COR-L47 (cell line): ENCODE measurements at places on chromosomes 1 and 21.

GRCh38 chr1:157496121-157496526, 56.2 kb downstream of the FCRL5 start:
- peak; percentile 6 for DNase-seq

DNA sequence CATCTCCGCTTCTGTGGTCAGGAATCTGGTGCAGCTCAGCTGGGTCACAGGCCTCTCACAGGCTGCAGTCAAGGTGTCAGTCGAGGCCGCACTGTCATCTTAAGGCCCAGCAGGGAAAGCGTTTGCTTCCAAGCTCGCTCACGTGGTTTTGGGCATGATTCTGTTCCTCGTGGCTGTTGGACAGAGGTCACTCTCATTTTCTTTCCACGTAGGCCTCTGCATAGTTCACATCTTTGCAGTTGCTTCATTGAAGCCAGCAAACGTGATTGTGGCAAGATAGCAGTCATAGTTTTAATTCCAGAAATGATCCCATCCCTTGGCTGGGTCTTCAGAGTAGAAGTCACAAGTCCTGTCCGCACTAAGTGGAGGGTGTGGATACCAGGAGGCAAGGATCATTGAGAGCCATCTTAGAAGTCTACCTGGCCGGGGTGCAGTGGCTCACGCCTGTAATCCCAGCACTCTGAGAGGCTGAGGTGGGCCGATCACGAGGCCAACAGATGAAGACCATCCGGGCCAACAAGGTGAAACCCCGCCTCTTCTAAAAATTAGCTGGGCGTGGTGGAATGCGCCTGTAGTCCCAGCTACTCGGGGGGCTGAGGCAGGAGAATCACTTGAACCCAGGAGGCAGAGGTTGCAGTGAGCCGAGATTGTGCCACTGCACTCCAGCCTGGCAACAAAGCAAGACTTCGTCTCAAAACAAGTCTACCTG, 24.5 kb downstream of the NECAP2 start:
- no peak for DNase-seq

DNA sequence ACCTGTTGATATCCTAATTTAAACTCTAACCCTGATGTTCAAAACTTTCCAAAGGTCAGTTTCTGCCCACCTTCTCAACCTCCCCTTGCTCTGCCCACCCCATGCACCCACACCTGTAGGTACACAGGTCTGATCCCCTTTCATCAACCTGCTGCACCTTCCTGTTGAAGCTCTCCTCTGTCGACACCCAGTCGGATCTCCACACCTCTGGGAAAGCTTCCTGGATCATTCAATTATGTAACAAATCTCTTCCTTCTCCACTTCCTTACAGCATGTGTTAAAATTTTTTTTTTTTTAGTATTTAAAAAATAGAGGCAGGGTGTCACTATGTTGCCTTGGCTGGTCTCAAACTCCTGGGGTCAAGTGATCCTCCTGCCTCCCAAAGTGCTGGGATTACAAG, 44.7 kb upstream of the IGSF5 start:
- no peak for DNase-seq

GRCh38 chr1:159428536-159428935, 3.5 kb upstream of the OR10J4 start:
- no peak for DNase-seq

DNA sequence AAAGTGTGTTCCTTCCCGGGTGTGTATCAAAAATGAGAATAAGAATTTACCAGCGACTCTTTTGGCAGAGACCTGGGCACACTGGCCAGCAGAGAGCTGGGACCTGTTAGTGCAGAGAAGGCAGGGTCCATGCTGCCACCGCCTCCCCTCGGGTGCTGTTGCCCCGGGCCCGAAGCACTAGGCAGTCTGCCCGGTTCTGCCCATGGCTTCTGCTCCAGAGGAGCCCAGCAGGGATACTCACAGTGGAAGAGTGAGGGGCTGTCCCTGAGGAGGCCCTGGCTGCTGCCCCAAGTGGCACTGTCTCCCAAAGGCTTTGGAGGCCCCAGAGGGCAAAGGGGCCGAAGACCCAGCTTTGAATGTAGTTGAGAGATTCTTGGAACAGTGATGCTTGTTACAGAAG, 80.5 kb downstream of the MIS18A start:
- no peak for DNase-seq

- DNase-seq, result no peak
These were observed 5.0 kb upstream of the KIF21B start for GRCh38 chr1:201028461-201028889.

DNA sequence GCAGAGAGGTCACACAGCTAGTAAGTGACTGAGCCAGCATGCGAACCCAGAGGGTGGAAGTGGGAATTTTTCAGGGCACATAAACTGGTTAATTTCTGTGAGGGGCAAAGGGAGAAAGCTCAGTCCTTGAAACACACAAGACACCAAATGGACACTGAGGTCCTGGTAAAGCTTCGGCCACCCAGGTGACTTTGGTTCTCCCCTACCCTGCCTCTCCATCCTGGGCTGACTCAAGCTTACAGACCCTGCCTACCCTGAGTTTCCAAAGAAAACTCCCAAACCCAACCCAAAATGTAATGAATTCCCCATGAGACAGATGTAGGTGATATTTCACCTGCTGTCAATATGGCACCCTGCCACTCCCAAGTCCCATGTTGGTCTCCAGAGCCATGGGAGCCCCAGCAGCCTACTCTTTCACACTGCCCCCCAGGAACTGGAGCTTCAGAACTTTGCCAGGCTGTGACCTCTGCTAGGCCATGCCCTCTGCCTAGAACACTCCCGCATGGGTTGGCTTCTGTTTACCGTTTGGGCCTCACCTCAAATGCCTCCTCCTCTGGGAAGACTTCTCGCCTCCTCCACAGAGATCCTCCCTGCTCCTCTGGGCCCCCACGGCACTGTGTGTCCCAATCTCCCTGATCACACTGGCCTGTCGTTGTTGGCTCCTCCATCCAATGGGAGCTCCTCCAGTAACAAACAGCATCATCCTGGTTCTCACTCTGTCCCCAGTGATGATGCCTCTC, 3.7 kb upstream of the LRP8 start:
- no peak for DNase-seq

GRCh38 chr1:86231076-86231475, 74.5 kb upstream of the COL24A1 start:
- no peak for DNase-seq

DNA sequence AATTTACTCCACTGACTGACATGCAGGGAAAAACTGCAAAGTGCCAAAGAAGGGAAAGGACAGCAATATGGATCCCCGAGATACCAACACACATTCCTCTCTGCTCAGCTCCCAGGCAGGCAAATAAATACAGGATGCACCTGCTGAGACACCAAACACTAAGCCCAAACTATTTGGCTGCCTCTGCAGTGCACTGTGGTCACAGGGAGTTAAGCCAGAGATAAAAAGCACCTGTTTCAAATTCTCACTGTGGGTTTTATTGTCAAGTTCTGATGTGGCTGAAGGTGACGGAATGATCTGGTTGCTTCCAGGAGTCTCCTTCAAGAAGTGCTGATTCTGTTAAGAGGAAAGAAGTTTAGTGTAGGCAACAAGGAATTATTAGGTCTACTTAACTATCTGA, 17.7 kb downstream of the TEX38 start:
- DNase-seq, result peak; percentile 10

DNA sequence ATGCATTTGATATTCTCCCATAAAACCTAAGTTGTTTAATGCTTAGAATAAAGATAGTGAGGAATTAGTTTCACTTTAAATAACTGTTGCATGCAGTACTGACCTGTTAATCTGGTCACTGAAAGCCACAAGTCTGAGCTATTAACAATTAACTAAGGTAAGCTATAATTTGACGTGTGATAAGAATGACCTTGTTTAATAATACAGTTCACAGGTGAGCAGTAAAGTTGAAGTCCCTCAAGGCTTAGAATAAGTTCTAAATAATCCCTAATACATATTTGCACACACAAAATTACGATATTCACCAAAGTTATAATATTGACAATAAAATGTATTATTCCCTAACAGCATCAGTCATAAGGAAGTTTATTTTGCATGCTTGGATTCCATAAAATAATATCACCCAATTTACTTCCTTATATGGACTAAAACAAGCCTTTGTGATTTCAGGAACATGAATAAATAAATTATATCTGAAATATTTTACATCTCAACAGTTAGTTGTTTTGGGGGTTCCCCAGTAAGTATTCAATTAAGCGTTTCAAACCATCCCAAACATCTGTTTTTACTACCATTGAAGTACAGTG, 70.6 kb upstream of the CHRM3 start:
- no peak for DNase-seq

DNA sequence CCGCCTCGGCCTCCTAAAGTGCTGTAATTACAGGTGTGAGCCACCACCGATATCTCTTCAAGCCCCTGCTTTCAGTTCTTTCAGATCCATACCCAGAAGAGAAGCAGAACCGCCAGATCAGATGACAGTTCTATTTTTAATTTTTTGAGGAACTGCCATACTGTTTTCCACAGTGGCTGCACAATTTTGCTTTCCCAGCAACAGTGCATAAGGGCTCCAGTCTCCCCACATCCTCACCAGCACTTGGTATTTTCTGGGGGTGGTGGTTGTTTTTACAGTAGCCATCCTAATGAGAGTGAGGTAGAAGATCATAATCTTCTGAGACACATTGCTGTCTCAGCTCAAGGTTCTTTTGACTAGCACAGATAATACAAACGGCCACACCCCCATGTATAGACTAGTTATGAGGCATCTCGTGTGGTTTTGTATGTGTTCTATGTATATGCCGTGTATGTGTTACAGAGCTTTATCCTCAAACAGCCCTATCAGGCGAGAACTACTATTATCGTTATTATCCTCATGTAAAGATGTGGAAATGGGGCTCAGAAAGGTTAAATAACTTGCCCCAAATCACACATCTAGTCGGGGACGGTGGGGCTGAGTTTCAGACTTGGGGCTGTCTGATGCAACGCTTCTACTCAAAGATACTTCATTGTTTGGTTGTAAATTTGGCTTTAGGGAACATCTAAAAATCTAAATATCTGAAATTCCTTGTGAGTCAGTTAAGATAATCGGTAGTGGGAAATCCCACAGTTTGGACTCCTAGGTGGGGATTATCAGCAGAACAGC, 12.0 kb downstream of the FHAD1 start:
- DNase-seq, result no peak

DNA sequence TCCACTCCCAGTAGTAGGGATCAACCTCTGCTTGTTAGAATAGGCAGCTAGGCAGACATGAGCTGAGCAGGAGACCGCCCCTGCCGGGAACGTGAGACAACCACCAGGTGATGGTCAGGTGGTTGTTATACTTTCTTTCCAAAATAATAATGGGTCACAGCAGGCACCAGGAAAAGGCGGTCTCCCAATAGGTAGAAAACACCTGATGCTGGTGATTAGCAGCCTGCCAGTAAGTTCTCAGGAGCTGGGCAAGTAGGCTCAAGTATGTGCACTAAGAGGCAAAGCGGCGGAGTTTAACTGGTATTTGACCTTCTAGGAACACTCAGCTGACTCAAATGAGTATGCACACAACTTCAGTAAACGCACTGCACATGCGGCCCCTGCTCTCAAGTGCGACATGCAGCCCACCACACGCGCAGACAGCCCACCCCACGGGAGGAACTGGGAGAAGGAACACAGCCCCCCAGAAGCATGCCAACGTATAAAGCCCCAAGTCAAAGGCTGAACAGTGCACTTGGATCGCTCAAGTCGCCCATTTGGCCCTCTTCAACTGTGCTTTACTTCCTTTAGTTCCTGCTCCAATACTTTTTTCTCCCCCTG, 80.0 kb downstream of the DESI2 start:
- peak; percentile 78 for DNase-seq

- DNase-seq, result no peak
These were observed 24.0 kb upstream of the DR1 start for GRCh38 chr1:93321720-93322119.

DNA sequence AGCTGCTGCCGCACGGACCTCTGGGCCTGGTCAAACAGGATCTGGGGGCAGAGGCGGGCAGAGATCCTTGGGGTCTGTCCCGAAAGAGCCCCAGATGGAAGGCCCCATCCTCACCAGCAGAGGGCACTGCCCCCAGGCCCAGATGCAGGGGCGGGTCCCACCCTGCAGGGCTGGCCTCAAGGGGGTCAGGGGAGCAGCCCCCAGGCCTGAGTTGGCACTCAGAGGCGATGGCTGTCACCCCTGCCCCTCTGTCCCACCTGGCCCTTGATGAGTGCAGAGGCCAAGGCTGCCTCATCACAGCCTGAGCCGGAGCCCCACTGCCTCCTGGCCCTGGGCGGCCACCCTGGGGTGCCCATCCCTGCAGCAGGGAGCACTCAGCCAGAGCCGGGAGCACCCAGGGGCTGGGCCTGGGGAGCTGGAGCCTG, 5.7 kb downstream of the ACAP3 start:
- no peak for DNase-seq

DNA sequence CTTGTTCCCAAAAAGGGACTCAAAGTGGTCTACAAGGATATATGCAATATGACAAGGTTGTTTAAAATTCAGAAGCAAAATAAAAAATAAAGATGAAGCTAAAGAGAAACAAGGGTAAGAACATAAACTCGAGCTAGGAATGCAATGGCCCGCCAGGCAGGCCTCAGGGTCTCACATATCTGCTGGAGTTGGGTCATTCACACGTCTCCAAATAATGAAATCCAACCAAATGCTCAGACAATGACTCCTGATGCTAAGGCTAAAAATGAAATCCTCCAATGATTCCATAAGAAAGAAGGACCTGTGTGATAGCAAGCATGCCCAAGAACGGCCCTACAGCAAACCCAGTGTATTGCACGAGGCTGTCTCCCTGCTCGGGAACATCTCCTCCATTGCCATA, 153.3 kb upstream of the ETS2 start:
- no peak for DNase-seq

GRCh38 chr1:93784538-93784937, 94.5 kb downstream of the DNTTIP2 start:
- DNase-seq, result no peak

GRCh38 chr1:55061706-55062321, 22.5 kb downstream of the PCSK9 start:
- no peak for DNase-seq
